ENCODE measurements at places on chromosomes 12 and 14. TPM values are rescaled to one million over a fixed set of nuclear protein-coding genes. Genes with fewer than 3 reads are reported as not detected.

GRCh38 chr12:17818931-17819330 lies 271.1 kb downstream of the RERGL start:
- DNase-seq: no peak
- no peaks in the 10 kb centered on the region for H3K36me3 ChIP-seq
- no peaks in the 10 kb centered on the region for H3K27me3 ChIP-seq
- H3K4me3 ChIP-seq: no peak overlapping the region
- H3K4me1 ChIP-seq: no peaks in the 10 kb centered on the region

DNA sequence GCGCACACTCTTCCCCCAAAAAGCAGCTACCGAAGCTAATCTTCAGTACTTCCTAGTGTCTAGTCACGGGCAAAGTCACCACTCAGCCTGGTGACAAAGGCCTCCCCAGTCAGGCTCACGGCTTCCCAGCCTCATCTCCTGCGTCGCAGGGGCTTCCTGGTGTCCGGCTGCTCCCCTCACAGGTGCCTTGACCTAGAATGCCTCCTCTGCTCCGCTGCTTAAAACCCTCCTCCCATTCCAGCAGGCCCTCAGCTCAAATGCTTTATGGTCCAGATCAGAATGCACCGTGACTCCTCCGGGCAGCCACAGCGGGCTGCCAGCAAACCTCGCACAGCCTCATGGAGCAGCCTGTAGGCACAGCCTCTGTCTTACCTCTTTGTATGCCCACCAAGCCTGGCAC lies 53.1 kb downstream of the PRIMA1 start:
- H3K4me3 ChIP-seq: no peak overlapping the region
- no peak overlapping the region for H3K27ac ChIP-seq
- no peaks in the 10 kb centered on the region for H3K27me3 ChIP-seq
- no peaks in the 10 kb centered on the region for H3K36me3 ChIP-seq
- H3K4me1 ChIP-seq: no peaks in the 10 kb centered on the region

DNA sequence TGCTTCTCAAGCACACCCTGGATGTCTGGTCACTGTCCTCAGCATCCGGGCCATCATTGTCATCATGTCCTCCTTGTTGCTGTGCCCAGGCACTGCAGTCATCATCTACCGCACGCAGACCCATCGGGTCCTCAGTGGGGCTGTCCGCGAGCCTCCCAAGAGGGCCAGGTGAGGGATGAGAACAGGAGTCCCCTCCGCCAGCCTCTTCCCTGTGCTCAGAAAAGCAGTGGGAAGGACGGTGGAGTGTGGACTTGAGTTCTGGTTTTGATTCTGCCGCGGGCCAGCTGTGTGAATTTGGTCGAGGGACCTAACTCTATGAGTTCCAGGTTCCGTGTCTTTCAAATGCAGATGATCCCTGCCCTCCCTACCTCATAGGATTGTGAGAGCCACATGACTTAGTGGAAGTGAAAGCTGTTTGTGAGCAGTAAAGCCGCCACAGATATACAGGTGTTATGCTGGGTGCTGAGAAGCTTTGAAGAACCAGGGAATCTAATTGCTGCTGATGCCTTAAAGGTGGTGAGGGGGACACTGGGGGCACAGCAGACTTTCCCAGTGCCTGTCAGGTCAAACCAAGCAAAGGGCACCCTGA lies 122.9 kb upstream of the RAP1B start:
- H3K27ac ChIP-seq: no peak overlapping the region
- H3K4me1 ChIP-seq: no peaks in the 10 kb centered on the region
- no peak for DNase-seq
- H3K4me3 ChIP-seq: no peak overlapping the region
- no peaks in the 10 kb centered on the region for H3K36me3 ChIP-seq
- no peaks in the 10 kb centered on the region for H3K27me3 ChIP-seq

Gene CD4
- 6.6 TPM for total RNA-seq

- DNase-seq: no peak
- H3K36me3 ChIP-seq: no peaks in the 10 kb centered on the region
- H3K27me3 ChIP-seq: no peaks in the 10 kb centered on the region
- peaks cover 6% of the 10 kb centered on the region for H3K4me1 ChIP-seq
Measured at GRCh38 chr14:22084393-22085281, 411.0 kb upstream of the OR4E1 start.

DNA sequence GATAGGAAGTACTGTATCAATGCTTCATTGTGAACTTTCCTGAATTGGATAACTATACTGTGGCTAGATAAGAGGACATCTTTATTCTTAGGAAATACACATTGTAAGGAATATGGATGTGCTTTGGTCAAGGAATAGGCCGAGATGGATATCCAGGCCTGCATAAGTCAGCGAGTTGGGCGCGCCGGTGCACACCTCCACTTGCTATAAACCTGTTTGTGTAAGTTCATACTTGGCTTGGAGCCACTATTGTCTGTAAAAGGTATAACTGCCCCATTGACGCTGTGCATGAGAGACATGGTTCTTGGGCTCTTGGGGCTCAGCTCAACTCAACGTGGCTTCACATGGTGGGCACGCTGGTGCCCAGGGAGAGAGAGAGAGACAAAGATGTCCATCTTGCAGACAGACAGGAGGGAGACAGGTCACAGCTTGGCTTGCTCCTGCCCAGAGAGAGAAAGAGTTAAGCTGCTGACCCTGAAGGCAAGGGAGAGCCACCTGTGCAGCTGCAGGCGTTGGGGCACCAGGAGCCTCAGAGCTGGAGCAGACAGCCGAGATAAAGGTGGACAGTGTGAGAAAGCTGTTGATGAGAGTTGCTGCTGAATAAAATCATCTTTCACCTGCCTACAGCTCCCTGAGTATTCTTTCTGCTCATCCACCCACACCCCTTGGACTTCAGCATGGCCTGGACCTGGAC lies 34.1 kb upstream of the COCH start:
- no peaks in the 10 kb centered on the region for H3K4me1 ChIP-seq
- H3K36me3 ChIP-seq: no peaks in the 10 kb centered on the region
- no peak overlapping the region for H3K4me3 ChIP-seq
- DNase-seq: no peak

Gene HNRNPA1
- total RNA-seq: 464 TPM

Gene OTX2
- not detected for total RNA-seq
